EL (cell line): ENCODE measurements at places on chromosomes 5 and 9.
A peak's percentile ranks its signal among the peaks of the same experiment; 100 is the strongest.

GRCh38 chr9:12916042-12916441 lies 141.2 kb downstream of the LURAP1L start:
- no peak for DNase-seq

DNA sequence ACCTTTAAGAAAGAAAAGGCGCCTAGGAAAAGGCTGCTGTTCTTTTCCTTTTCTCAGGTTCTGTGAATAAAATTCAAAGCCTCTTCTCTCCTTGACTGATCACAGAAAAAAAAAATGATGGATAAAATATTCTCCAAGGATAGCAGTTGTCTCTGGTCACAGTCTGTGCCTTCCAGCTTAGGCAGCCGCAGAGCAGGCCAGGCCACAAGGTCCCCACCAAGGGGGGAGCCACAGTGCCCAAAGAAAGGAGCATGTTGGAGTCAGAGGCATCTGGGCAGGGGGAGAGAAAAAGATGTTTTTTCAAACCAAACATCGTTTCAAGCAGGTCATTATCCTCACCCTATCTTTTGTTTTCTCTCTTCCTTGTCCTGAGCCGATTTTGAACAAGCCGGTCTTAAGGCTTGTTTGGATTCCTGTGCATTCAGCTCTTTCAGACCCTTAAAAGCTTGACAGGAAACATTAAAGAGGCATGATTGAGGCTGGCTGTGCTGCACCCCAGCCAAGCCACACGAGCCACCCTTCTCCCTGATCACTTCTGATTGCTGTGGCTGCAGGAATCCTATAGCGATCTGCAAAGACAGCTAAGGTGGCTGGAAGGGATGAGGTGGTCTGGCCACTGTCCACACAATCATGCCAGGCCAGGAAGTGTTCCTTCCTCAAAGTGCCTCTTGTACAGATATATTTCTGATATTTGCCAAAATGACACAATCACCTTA lies 284.6 kb upstream of the TLE4 start:
- no peak for DNase-seq

DNA sequence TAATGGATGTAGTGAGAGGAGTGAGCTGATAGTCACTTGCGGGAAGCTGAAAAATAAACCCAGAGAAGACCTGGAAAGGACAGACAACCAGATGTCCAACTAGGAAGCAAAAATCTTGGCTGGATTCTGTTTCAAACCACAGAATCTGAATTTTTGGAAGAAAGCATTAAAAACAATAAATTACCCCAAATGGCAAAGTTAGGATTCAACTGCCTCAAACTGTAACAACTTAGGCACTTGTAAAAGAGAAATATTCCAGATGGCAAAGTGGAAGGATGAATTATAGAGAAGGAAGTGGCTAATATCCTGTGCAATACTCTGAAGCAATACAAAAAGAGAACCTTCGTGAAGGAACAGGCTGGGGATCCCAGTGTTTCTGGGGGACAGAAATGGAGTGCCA lies 46.8 kb upstream of the SLIT3 start:
- no peak for DNase-seq

GRCh38 chr5:128920345-128921215 lies 44.7 kb upstream of the SLC27A6 start:
- DNase-seq = peak; percentile 21

DNA sequence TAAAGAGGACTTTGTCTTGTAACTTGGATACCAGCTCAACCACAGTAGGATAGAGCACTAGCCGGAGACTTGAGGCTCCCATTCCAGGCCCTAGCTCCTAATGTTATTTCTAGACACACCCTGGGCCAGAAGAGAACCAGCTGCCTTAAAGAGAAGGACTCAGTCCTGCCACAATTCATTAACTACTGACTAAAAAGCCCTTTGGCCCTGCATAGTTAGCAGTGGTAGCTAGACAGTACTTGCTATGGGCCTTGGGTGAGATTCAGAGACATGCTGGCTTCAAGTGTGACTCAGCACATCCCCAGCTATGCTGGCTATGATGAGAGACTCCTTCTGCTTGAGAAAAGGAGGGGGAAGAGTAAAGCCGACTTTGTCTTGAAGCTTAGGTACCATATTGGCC lies 47.3 kb downstream of the TMEM167A start:
- peak; percentile 40 for DNase-seq

- no peak for DNase-seq
Observed at GRCh38 chr5:179288809-179289185, 56.5 kb downstream of the ADAMTS2 start.

- DNase-seq = peak; percentile 3
Observed at GRCh38 chr5:60010328-60010727, 116.8 kb upstream of the PDE4D start.

- DNase-seq = no peak
Observed at GRCh38 chr5:7146886-7147285, 249.1 kb upstream of the ADCY2 start.

- DNase-seq = peak; percentile 68
Observed at GRCh38 chr9:79193001-79193400, 378.8 kb upstream of the TLE4 start.

DNA sequence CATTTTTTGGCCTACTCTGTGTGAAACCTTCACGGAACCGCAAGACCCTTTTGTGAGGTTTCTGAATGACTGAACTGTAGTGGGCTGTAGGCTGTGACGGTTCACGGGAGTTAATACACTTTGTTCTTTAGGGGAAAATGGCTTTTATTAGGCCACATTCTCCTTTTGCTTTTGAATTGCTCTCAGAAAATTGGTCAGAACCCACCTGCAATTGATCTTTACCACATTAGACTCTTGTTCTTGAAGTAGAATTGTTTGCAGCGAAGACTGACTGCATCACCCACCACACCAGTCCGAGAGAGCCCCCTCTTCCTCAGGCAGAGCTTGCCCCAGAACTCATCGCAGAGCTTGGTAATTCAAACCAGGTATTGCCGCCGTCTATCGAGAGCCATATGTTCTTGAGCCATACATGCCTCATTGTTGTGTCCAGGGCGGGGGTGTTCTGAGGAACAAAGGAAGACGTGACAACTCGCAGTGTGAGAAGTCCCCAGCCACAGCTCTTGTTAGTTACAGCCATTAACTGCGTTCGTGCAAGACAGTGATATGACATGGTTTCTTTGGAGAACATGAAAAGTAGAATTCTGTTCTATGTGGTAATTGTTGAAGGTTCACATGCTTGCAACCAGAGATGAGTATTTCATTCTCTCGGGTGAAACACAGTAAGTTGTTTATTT lies 166.4 kb upstream of the OTULINL start:
- no peak for DNase-seq

DNA sequence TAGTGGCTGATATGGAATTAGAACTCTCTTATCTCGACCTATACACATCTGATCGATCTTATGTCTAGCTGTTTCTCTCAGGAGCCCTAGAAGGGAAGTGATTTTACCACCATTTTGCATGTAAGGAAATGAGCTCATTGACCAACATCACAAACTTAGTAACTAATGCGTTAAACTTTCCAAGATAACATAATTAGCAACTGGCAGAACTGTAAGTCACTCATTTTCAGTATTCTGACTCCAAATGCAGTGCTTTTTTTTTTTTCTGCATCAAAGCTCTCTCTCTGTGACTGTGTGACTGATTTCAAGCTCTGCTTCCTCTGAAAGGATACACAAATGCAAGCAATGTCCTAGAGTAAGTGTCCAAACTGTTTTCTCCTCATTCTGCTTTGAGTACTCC lies 68.1 kb upstream of the FBXL7 start:
- no peak for DNase-seq

- no peak for DNase-seq
Observed at GRCh38 chr9:134887219-134887618, 6.6 kb downstream of the FCN2 start.

- no peak for DNase-seq
Observed at GRCh38 chr9:14089051-14089803, 224.7 kb downstream of the NFIB start.

DNA sequence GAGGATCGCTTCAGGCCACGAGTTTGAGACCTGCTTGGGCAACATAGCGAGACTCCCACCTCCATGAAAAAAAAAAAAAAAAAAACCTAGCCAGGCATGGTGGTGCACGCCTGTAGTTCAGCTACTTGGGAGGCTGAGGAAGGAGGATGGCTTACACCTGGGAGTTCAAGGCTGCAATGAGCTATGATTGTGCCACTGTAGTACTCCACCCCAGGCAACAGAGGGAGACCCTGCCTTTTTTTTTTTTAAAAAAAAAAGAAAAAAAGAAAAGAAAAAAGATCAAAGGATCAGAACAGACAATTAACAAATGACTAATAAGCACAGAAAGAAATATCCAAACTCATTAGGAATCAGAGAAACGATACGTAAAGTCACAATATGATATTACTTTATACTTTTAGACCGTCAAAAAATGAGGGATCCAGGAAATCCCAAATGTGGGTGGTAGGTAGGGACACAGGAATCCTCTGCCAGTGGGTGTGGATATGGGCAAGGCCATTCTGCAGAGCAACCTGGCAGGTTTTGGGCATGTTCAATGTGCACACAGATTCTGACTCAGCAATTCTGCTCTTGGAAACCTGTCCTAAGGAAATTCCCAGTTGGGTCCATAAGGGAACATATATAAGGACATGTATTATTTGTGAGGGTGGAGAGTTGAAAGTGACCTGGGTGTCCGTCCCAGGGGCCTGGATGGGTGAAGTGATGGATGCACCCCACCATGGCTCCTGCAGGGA lies 144.7 kb upstream of the TBC1D2 start:
- no peak for DNase-seq

DNA sequence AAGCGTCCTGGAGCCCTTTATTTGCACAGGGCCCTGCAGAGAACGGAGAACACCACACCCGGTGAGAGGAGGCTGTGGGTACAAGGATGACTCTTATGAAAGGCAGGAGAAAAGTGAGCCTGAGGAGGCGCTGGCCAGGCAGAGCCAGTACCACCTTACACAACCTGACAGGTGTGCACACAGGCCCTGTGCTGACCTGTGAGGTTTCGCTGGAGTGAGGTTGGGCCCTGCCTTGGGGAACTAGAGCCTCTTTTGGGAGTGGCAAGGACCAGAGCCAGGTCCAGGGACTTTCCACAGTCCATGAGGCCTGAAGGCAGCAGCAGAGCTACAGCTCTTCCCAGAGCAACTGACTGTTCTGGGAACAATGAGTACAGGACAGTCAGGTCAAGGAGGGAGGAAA lies 3.1 kb downstream of the SRD5A1 start:
- no peak for DNase-seq

DNA sequence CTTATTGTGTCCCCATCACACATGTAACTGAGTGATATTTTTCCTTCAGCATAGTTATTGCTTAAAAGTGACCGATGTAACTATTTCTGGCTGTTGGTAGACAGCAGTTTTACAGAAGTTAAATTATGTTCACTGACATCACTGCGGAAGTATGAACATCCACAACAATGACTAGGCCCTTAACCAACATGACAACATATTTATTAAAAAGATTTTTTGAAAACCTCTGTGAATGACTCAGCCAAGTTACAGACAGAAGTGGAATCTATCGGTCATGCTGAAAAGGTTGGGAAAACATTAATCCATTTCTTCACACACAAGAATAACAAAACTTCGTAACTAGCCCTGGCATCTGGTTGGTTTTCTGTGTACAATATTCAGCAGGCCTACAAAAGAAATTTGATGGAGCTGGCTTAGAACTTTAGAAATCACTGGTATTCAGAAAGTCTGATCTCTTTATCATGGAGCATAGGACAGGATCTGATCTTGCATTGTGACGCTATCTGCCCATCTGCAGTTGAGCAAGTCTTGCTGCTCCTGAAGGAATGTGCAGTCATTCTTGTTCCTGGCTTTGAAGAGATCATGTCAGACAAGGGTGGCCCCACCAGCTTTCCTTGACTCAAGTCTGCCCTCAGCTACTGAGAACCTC lies 6.5 kb downstream of the GLIS3 start:
- peak; percentile 96 for DNase-seq

- no peak for DNase-seq
Observed at GRCh38 chr5:80540691-80541090, 29.4 kb downstream of the ANKRD34B start.

GRCh38 chr9:137237759-137238726 lies 3.0 kb upstream of the TUBB4B start:
- DNase-seq = no peak

GRCh38 chr5:103228588-103228987 lies 30.0 kb upstream of the MACIR start:
- no peak for DNase-seq

DNA sequence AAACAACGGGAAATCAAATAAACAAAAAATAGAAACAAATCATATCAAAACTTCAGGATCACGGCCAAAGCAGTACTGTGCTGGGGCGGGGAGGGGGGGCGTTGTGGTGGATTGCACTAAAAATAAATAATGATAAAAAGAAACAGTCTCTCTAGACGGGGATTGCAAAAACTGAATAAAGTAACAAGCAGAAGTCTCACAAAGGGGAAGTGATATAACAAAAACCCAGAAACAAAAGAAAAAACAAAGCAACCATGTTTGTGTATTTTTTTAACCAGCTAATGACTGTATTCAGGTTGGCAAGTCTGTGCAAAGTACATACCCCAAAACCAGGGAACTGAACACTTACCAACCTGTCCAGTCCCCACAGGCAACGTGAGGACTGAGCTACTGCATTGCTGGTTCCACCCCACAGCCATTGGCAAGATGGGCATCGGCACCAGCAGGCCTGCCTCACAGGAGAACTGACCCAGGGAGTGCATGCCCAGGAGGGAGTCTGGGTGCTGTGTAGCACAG lies 24.1 kb downstream of the BICD2 start:
- no peak for DNase-seq

GRCh38 chr5:172740428-172741205 lies 30.4 kb downstream of the DUSP1 start:
- peak; percentile 91 for DNase-seq

- peak; percentile 8 for DNase-seq
Observed at GRCh38 chr5:110414360-110414759, 312.1 kb downstream of the TMEM232 start.

- no peak for DNase-seq
Observed at GRCh38 chr9:116476935-116477381, 210.1 kb upstream of the TRIM32 start.

DNA sequence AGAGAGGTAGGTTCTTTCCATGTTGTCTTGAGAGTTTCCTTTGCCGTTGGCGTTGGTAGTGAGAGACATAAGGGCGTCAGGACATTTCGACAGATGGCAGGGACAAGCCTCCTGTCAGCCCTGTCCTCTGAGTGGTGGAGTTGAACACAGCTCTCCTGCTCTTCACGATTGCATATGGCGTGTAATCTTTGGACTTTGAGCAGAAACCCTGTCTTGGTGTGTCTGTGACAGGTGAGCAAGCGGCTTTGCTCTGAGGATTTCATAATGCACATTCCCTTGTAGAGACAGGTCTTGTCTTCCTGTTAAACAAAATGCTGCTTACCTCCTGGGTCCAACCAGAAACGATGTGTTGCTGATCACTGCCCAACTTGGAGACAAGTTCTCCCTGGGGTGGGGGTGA lies 146.5 kb downstream of the NXNL2 start:
- DNase-seq = no peak

DNA sequence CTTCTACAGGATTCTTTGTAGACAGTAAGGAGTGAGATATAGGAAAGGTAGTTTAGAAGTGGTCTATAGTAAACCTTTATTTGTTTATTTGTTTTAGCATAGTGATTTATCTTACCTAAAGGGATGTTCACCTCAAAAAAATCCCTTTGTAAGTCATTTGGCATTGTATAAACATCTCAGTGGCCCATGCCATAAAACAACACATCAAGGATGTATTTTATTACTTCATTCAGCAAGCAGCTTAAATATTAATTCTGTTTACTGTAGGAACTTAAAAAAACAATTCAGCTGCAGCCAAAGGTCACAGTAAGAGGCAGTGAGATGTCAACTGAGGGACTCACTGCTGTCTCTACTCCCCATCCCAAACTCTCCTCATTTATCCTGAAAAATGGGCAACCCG lies 452.7 kb downstream of the HINT1 start:
- no peak for DNase-seq

GRCh38 chr5:172494630-172495505 lies 40.5 kb upstream of the SH3PXD2B start:
- DNase-seq = no peak
